ENCODE measurements at places on chromosomes 6 and 20.
A peak's percentile ranks its signal among the peaks of the same experiment; 100 is the strongest.

- DNase-seq: no peak
Observed at GRCh38 chr6:49764571-49765236, 20.5 kb upstream of the CRISP3 start.

- DNase-seq: no peak
Observed at GRCh38 chr6:54115966-54116365, 4.7 kb downstream of the MLIP start.

GRCh38 chr20:57188056-57188455 lies 78.4 kb downstream of the BMP7 start:
- no peak for DNase-seq

- no peak for DNase-seq
Observed at GRCh38 chr20:51385646-51386530, 156.6 kb downstream of the NFATC2 start.

- no peak for DNase-seq
Observed at GRCh38 chr6:80104520-80104919, 2.0 kb upstream of the BCKDHB start.

- no peak for DNase-seq
Observed at GRCh38 chr20:61673152-61673847, 392.4 kb downstream of the TAF4 start.

- DNase-seq: no peak
Observed at GRCh38 chr6:56732517-56732916, 89.8 kb upstream of the DST start.

DNA sequence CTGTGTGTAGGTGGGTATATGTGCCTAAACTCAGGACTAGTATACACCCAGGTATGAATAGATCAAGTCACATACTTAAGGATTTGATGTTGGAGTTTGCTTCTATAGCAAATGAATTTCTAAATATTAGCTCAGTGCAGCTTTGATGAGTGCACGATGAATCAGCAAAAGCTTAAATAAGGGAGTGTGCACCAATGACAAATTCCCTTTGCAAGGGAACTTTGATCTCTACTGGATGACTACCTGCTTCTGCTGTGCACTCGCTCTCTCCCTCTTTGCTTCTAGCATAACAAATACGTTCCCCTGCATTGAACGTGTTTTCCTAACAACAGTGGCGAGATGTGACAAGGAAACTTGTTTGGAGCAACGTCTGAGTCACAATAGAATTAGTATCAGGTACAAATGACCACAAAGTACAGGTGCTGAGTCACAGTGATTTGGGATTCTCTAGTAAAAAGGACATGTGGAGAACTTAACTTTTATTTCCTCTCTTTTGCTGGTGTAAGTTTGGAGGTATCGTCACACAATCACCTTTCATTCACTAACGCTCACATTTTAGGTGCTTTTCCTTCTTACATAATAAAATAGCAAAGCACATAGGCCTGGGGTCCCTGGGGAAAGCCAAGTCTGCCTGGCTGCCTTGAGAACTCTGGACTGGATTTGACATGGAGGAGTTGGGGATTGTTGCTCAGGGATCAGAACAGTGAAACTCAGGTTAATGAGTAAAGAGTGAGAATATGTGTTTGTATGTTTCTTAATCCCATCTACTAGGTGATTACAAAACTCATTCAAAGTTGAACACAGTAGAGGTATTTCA lies 49.7 kb downstream of the KLHL31 start:
- DNase-seq: no peak

DNA sequence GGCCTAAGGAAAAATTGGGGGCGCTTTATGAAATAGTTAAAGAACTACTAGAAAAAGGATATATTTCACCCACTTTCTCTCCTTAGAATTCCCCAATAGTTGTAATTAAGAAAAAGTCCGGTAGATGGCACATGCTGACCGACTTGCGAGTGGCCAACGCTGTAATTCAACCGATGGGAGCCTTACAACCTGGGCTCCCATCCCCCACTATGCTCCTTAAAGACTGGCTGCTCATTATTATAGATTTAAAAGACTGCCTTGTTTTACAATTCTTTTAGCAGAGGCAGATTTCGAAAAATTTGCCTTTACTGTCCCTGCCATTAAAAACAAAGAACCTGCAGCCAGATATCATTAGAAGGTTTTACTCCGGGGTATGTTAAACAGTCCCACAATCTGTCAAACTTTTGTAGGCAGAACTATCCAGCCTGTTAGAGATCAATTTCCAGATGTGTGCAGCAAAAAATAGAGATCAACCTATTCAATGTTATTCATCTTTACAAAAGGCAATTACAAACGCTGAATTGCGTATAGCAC lies 58.5 kb upstream of the PRSS16 start:
- no peak for DNase-seq

- no peak for DNase-seq
Observed at GRCh38 chr6:156396791-156397418, 380.3 kb upstream of the ARID1B start.

DNA sequence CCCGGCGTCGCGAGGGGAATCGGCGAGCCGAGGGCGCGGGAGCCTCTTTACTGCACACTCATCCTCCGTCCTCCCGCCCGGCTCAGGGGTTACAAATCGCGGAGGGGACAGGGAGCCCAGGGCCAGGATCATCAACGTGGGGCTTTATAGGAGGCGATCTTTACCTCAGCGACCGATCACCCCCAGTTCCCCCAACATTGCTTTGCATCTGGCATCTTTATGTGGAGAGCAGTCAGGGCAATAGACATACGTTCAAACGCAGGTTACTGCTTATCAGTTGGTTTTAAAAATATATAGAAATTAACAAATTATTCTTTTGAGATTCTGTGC lies 634 bp downstream of the HSF2 start:
- DNase-seq: peak; percentile 5

- no peak for DNase-seq
Observed at GRCh38 chr6:144722154-144722737, 437.1 kb downstream of the UTRN start.

GRCh38 chr6:43772681-43773049 lies 2.7 kb downstream of the VEGFA start:
- no peak for DNase-seq

DNA sequence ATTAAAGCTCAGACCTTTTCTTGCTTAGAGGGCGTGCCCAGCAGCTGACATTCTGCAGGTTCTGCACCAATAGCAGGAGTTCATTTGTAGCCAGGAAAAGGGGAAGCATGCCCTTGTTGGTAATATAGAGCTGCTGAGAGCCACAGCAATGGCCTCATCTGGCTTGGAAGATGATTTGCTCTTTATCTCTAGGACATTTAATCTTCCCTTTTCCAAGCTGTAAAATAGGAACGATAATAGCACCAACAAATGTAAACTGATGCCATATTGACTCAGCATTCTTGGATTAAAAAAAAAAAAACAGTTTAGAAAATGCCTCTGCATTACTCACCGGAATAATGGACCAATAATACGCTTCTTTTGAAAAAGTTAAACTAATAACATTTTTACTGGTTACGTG lies 93.4 kb upstream of the SLC2A12 start:
- DNase-seq: no peak

- no peak for DNase-seq
Observed at GRCh38 chr20:36391456-36391855, 85.3 kb downstream of the DLGAP4 start.

GRCh38 chr6:104603108-104603745 lies 256.5 kb downstream of the HACE1 start:
- no peak for DNase-seq

DNA sequence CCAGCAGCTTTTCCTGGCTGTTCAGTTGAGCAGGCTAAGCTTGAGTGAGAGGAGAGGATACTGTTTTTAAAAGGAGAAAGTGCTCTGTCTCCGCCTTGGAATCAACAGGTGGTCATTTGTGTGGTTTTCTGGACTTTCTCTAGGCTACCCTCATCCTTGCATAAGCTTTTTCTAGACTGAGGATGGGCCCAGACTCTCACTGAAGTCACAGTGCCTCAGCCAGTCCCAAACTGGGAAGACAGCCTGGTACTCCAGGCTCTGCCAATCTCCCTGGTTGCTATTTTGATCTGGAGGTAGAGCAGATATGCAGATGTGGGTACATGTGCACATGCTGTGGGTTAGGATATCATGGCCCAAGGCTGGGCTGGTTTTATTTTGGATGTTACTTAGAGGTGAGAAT lies 7.0 kb downstream of the SCUBE3 start:
- no peak for DNase-seq

GRCh38 chr6:16904957-16905356 lies 143.7 kb upstream of the ATXN1 start:
- no peak for DNase-seq

DNA sequence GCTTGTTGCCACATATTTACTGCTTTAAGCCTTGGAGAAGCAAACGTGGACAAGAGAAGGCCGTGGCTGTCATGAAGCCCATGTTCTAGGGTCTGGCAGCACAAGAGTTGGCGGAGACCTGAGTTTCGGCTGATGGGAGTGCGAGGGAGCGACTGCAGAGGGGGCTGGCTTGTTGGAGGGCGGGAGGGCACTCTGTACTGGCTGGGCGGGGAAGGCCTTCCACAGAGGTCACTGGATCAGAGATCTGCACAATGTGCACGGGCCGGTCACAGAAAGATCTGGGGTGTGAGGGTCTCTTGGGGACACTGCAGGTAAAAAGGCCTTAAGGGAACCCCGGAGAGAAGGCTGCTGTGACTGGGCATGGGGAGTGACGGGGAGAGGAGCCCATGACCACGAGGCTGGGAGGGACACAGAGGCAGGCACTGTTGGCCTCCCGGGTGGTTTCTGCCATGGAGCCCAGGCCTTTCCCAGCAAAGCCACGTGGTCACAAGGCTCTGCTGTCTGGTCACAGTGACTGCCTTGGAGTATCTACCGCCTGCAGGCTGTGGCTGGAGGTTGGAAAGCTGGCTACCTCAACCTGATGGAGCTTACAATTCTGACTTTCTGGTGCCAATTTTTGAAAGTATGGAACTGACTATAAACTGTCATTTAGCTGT lies 23.8 kb downstream of the FOXC1 start:
- no peak for DNase-seq

- DNase-seq: no peak
Observed at GRCh38 chr20:53530440-53530839, 63.2 kb downstream of the ZNF217 start.

GRCh38 chr6:50826803-50827202 lies 8.1 kb downstream of the TFAP2B start:
- no peak for DNase-seq

- DNase-seq: no peak
Observed at GRCh38 chr20:5481872-5482271, 165.1 kb upstream of the PROKR2 start.

- no peak for DNase-seq
Observed at GRCh38 chr6:82144852-82145340, 102.6 kb downstream of the IBTK start.

DNA sequence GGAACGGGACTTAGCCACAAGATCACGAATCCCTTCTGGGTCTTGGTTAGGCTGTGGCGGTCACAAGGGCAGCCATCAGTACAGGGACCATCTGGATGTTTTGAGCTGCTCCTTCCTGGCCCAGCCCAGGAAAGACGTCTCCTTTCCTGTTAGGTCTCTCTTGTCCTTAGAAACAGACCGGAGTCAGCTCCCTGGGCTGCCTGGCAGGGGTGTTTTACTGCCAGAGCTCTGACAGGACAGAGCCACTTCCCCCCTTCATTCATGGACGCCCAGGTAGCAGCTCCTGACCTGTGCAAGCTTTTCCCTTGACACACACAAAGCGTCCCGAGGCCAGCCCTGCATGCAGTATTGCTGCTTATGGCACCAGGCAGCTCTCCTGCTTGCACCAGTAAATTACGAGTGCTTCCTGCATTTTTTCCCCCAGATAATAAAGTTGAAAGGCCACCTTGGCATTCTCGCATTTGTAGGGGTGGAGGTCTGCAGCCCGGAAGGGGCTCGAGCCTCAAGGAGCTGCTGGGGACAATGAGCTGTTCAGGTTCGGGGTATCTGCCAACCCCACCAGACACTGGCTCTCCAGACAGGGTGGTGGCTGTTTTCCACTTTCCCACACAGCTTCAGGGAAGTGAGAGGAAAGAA lies 87.4 kb downstream of the NOL4L start:
- no peak for DNase-seq

- no peak for DNase-seq
Observed at GRCh38 chr6:111714416-111715270, 109.0 kb upstream of the TRAF3IP2 start.

DNA sequence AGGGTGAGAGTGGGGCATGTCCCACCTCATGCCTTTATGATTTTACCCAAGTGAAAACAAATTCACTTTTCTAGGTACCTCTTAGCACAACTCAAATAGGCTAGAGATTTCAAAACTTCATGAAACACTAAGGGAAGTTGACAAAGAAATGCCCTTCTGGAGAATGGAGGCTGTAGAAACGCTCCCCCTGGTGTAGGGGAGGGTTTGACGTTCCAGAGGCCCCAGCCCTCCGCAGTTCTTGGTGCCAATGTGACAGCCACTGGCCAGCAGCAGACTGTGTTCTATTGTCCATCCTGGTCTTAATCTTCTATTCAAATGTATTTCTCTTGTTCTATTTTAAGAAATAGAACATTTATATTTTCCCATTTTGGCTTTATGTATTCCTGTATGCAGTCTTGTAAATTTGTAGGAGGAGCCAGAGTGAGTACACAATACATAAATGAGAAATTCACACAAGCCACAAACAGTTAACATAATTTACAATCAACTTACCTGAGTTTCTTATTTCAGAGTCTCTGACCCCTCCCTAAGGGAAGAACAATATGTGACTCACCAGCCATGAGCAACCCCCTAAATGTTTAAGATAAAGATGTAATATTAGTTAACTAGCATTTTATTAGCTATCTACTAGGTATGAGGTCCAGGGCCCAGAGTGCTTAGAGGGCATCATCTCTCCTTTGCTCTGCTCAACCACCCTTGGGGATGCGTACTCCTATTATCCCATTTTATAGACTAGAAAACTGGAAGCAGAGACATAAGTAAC lies 8.8 kb upstream of the MUC21 start:
- no peak for DNase-seq

DNA sequence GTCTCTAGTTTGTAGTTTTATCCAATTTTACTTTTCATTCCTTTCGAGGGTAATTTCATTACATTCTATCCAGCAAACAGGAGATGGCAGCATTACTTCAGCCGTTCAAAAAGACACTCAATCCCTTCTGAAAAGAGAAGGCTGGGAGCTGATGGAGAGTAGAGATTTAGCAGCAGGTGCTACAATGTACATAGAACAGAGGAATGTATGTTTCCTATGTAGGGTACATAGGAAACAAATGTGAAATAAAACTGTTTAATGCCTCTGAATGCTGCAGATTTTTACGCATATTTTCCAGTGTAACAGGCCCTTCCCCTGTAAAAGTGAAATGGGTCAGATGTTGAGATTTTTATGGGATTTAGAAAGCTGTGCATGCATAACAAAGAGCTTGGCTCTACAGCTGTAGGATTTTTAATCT lies 16.0 kb downstream of the RPS12 start:
- DNase-seq: no peak

GRCh38 chr20:23652371-23652770 lies 14.6 kb upstream of the CST3 start:
- no peak for DNase-seq

DNA sequence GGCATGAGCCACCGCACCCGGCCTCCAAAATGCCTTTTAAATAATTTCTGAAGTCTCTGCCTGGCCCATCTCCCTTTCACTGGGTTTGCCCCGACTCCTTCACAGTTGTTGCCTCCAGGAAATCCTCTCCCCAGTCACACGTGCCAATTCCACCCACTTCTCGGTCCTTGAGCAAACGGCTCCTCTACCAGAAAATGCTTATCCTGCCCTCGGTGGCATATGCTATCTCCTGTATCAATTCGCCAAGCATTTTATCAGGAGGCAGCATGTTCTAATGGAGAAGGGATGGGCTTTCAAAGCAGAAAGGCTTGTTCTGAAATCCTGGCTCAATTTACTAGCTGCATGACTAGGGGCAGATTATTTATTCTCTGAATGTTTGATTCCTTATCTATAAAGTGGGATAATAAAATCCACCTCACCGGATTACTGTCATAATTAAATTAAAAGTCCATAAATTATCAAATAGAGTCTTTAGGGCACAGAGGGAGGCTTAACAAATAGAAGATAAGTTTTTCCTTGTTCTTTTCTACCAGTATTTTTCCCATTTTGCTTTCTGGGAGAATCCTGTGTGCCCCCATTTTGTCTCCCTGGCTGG lies 66.3 kb downstream of the PPP1R3G start:
- DNase-seq: no peak
